Daoy (cell line): ENCODE measurements at places on chromosomes 5 and 9. TPM values are rescaled to one million over a fixed set of nuclear protein-coding genes. Genes with fewer than 3 reads are reported as not detected.
A peak's percentile ranks its signal among the peaks of the same experiment; 100 is the strongest.

Gene TBC1D13
- 12.9 and 13.1 TPM in 2 replicates for total RNA-seq

Gene DDX4
- not detected in 2 replicates for total RNA-seq

Gene HTR4
- 0.18 TPM in 1 of 2 replicates, not detected in the other for total RNA-seq

Gene PPP3R2
- not detected in 2 replicates for total RNA-seq

Gene TUSC1
- not detected in 2 replicates for total RNA-seq

Gene PTCD2
- 15.9 and 20.3 TPM in 2 replicates for total RNA-seq

Gene GADD45G
- 9.3 and 22.6 TPM in 2 replicates for total RNA-seq

Gene SPINK14
- total RNA-seq, result not detected in 2 replicates

Gene CSNK1A1
- total RNA-seq, result 298 and 334 TPM in 2 replicates

Gene CDC20B
- total RNA-seq, result not detected in 2 replicates

Gene DAP
- total RNA-seq, result 19.1 and 19.9 TPM in 2 replicates

Gene OTP
- total RNA-seq, result 0.36 TPM in 1 of 2 replicates, not detected in the other

Gene LURAP1L
- 2.0 and 2.4 TPM in 2 replicates for total RNA-seq

DNA sequence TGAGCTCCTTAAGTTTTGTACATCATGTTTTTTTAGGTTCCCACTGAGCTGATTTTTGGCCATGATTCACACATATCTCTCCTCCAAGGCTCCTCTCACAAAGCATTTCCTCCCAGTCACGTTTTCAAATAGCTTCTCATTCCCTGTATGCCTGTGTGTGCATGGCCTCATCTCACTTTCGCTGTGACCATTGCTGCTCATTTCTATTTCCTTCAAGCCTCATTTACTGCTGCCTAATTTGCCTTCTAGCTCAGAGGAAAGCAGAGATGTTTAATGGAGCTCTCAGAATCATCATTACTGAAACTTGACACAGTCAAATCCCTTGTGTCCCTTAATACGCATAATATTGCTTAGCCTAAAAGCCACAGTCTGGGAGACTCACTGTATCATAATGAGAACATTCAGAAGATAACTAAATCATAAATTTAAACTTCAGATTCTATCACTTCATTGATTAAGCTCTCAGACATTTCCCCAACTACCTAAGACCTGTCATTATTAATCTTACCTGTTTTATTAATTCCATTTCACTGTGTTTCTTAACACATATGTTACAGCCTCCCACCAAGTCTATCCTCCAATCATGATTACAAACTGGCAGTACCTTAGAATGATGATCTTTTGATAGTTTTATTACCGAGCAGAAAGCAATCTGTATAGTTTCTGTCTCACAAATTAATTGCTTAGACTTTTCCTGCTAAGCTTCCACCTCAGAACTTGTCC, 278.3 kb upstream of the PTGER4 start:
- peak; percentile 54 for DNase-seq

DNA sequence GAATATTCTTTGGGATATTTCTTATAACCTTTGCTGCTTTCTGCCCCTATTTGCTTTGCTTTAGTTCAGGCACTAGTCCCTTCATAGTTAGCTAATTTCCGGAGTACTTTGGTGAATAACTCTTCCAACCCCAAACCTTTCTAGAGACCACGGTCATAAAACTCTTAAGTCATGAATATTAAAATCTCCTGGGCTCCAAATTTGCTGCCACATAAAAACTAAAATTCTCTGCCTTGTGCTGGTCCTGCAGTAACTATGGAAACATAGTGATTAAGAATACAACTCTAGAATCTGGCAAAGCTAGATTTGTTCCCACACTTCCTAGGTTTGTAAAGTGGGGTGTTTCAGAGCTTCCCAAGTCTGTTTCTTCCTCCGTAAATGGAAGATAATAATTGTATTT, 10.0 kb upstream of the ACTBL2 start:
- no peak for DNase-seq

GRCh38 chr9:130779153-130779855, 55.8 kb upstream of the ABL1 start:
- DNase-seq, result peak; percentile 63

GRCh38 chr5:158287643-158288271, 428.8 kb upstream of the CLINT1 start:
- peak; percentile 85 for DNase-seq

GRCh38 chr5:138702166-138703077, 50.8 kb upstream of the CTNNA1 start:
- no peak for DNase-seq

DNA sequence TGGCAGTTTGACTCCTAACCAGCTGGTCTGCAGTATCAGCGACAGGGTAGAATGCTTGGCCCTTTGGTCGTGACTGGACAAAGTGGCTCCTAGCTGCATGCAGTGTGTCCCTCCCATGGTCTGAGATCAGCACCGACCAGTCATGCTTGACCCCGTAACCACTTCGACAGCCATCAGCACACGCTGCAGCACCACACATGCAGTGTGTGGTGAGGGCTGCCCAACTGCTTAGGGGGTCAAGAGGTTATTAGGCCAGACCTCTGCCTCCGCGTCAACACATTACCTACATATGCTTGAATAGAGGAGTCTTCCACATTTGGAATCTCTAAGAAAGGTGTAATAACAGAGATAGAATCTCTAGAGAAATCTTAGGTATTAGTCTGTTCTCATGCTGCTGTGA, 139.1 kb downstream of the FSTL4 start:
- no peak for DNase-seq

DNA sequence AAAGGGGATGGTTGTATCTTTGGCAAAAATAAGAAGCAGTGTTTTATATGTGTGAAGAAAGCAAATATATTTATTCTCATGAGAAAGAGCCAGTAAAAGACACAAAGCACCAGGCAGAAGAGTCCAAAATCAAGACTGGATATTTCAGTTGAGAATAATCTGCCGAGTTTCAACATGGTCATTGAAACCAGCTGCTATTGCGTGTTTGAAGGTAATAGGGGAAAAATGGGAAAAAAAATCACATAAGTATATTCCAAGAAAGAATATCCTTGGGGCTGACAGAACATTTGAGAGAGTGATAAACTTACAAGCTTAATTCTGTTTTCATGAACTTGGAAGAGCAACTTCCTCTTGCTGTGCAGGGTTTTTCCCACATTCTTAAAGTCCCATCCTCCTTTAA, 79.9 kb downstream of the ISOC1 start:
- DNase-seq, result no peak

DNA sequence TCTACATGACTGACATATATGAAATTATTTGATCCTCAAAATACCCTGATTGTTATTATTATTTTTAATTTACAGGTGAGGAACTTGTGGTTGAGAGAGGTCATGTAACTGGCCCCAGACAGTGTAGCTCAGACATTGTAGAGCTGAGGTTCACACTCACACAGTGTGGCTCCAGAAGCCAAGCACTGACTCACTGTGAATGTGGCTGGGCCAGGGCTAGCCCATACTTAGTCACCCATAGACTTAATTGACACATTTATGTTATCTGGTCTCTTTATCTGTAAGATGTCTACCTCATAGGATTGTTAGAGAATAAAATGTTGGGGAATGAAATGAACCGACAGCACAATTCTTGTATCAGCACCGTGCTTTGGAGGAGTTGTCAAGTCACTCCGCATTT, 24.9 kb upstream of the CCDC112 start:
- DNase-seq, result peak; percentile 75

DNA sequence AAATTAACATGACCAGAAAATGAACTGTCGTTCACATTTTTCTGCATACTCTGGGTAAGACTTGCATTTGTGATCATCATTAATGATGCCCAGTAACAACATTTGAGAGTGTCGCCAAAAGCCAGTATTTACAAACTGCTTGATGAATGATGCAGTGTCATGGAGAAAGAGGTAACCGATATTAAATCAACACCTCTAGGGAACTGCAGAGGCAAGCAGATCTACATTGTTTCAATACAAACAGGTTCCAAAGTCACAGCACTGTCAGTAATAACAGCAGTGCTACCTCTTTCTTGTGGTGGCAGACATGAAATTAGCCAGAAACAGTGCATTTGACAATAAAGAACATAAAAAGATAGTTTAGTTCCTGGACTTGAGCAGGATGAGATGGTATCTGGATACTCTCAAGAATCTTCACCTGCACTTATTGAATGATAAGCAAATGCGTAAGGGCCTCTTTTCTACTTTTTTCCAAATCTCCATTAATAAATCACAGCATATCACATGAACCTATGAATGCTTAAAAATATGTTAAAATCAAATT, 456.6 kb downstream of the ARHGEF28 start:
- no peak for DNase-seq

DNA sequence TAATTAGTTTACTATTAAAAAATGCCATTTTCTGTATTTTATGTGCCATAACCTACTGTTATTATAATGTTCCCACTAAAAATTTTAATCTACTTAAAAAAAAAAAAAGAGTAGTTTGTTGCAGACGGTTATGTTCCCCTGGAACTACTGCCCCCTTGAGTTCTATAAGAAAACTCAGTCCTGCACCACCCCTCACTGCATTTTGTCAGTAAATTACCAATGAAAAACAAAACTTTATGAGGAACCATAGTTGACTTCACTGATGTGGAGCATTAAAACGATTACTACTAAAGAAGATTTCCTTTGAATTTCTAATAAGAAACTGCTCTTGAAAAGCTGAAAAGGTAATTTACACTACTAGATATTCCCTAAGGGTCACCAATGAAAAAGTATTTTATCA, 288.7 kb downstream of the FBXL17 start:
- peak; percentile 23 for DNase-seq

DNA sequence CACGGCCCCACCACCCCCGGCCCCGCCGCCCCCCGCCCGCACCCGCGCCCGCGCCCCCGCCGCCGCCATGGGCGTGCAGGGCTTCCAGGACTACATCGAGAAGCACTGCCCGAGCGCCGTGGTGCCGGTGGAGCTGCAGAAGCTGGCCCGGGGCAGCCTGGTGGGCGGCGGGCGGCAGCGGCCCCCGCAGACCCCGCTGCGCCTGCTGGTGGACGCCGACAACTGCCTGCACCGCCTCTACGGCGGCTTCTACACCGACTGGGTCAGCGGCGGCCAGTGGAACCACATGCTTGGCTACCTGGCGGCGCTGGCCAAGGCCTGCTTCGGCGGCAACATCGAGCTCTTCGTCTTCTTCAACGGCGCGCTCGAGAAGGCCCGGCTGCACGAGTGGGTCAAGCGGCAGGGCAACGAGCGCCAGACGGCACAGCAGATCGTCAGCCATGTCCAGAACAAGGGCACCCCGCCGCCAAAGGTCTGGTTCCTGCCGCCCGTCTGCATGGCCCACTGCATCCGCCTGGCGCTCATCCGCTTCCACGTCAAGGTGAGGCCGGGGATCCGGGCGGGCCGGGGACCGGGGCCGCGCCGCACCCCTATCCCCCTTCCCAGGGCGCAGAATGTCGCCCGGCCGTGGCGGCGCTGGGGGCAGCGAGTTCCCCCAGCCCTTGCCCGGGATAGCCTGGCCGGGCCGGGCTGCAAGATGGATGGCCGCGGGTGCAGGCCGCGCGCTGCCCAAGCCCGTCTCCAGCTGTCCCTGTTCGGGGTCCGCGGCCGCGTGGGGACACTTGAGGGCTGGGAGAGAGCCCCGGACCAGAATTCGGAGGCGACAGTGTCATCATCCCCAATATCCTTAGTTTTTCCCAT, 594 bp downstream of the FAM120A start:
- DNase-seq, result peak; percentile 59

DNA sequence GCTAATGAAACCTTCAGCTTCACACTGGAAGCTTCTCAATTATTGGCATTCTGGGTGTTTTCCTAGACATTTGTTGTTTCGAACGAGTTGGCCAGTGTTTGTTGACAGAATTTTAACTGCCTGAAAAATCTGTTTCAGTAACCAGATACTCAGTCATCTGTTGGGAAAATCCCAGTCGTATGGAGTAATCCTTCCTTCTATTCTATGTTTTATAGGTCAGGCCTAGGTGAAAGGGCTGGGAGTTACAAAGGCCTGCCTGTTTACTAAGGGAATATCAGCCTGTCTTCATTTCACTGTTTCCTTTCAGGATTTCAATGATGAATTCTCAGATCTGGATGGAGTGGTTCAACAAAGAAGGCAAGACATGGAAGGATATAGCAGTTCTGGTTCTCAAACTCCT, 59.9 kb downstream of the GRAMD2B start:
- peak; percentile 44 for DNase-seq

GRCh38 chr9:90514877-90515276, 127.7 kb downstream of the DIRAS2 start:
- DNase-seq, result no peak

DNA sequence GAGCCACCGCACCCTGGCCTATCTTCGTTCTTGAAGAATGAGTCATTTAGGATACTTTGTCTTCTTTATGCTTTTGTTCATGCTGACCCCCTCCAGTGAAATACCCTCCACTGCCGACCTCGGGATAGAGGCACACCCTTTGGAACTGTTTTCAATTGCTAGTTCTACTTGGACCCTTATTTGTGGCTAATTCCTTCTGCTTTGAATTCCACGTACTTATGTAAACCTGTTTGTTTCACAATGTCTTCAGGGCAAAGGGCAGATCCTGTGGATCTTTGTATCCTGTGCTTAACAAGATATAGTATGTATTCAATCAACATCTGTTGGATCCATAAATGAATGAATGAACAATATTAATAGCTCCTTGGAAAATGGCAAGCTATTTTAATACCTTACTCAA, 19.6 kb upstream of the AOPEP start:
- DNase-seq, result no peak

GRCh38 chr5:64347309-64347708, 158.5 kb upstream of the RGS7BP start:
- no peak for DNase-seq

GRCh38 chr5:14854799-14855198, 16.8 kb downstream of the ANKH start:
- no peak for DNase-seq
